ENCODE measurements at places on chromosomes 12 and 14.

GRCh38 chr12:114688256-114688845 lies 4.4 kb upstream of the TBX3 start:
- DNase-seq: no peak

- peak; percentile 21 for DNase-seq
Measured at GRCh38 chr12:57416039-57416996, 14.5 kb downstream of the R3HDM2 start.

DNA sequence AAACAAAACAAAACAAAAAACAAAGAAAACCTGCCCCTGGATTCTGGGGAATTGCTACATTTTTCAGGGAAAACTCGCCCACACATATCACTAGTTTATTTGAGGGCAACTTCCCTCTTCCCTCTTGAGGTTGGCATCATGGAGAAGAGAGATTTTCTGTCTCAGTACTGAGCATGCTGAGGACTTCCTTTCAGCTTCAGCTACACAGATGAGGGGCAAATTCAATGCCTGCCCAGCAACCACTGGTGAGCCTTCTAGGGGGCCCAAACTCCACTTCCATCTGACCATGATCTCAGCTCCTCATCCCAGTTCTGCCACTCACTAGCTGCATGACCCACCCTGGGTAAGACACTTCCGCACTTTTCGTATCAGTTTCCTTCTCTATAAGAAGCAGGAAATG lies 63.1 kb upstream of the SCN8A start:
- no peak for DNase-seq

GRCh38 chr14:32939254-32940065 lies 781 bp downstream of the NPAS3 start:
- peak; percentile 36 for DNase-seq

- DNase-seq: no peak
Measured at GRCh38 chr14:53601409-53601808, 355.2 kb downstream of the BMP4 start.

- no peak for DNase-seq
Measured at GRCh38 chr14:105877645-105878044, 351.3 kb downstream of the TMEM121 start.

- DNase-seq: no peak
Measured at GRCh38 chr14:103385929-103386712, 906 bp downstream of the MARK3 start.

- DNase-seq: no peak
Measured at GRCh38 chr12:102294568-102294967, 96.9 kb upstream of the PMCH start.

DNA sequence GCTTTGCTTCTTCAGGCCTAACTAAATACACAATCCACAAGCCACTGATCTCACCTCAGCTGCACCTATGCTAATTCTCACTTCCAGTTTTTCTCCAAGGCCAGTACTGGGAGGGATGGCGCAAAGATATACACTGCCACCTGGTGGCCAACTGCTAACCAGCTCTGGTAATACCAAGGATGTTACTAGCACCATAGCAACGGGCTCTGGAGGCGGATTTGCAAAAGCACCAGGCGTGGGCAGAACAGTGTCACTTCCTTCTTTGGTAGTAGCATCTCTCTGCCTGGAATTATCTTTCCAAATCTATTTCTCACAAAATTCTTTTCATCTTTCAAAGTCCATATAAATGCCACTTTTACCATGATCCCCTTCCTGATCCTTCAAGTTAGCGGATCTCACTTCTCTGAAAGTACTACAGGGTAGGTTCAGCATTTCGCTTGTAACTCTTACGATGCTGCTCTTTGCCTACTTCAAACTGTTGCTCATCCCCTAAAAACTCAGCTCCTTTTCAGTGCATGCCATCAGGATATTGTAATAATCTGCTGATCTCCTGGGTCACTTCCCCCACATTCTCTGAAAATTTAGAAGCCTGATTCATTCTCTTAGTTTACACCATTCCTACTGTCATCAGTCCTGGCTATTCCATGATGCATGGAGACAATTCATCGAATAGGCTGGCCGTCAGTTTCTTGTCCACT lies 37.1 kb upstream of the FOXJ2 start:
- DNase-seq: peak; percentile 84

GRCh38 chr12:115598871-115599811 lies 678.4 kb downstream of the MED13L start:
- DNase-seq: no peak

DNA sequence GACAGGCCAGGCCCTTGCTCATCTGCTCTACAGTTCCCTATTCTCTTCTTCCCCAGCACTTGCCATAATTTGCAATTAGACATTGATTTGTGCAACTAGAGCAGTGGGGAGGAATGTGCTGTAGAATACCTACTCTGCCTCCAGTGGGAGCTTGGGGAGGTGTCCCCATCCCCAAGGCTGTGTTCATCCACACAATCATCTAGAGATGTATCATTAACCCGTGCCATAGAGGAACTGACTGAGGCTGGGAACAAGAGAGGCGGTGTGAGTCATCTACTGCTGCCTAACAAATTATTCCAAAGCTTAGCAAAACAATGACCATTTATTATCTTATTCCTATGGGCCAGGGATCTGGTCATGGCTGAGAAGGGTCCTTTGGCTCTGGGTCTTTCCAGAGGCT lies 5.1 kb upstream of the OTUB2 start:
- DNase-seq: no peak

- no peak for DNase-seq
Measured at GRCh38 chr12:93156086-93156716, 221.5 kb upstream of the NUDT4 start.

GRCh38 chr12:59452259-59452658 lies 143.6 kb upstream of the SLC16A7 start:
- DNase-seq: peak; percentile 71

- DNase-seq: no peak
Measured at GRCh38 chr12:94798113-94798512, 147.8 kb upstream of the TMCC3 start.

GRCh38 chr14:101844219-101844618 lies 82.7 kb downstream of the PPP2R5C start:
- DNase-seq: no peak

DNA sequence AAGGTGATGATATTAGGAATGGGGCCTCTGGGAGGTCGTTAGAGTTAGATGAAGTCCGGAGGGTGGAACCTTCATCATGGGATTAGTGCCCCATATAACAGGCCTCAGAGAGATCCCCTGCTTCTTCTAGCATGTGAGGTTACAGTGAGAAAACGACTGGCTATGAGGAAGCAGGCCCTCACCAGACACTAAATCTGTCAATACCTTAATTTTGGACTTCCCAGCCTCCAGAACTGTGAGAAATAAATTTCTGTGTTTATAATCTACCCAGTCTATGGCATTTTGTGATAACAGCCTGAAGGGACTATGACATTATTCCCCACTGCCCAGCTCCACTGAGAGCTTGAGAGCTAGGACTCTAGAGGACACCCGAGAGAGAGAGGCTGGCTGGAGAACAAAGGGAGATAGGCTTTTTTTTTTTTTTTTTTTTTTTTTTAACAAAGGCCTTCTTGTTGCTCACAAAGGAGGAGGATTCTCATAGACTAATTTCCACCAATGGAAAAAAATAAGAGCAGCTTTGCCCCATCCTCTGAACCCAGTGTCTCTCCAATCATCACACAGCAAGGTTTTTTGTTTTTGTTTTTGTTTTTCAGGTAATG lies 87.8 kb upstream of the EEA1 start:
- no peak for DNase-seq

- DNase-seq: no peak
Measured at GRCh38 chr12:52681526-52682380, 1.5 kb upstream of the KRT1 start.

DNA sequence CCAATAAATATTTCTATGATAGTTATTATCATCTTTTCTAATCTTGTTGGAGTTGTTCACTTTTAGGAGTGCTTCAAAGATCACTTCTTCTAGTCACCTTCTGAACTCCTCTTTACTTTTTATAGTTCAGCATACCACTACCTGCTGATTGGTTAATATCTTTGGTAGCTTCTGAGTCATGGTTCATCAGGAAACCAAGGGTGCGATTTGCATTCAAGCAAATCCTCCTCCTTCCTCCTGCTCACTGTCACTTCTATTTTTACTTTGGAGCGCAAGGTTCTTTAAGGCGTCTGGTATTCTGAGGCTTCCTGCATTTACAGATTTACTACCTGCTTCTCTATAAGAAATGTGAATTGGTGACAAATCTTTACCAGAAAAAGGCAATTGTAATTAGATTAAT lies 24.0 kb downstream of the SYT1 start:
- DNase-seq: no peak

DNA sequence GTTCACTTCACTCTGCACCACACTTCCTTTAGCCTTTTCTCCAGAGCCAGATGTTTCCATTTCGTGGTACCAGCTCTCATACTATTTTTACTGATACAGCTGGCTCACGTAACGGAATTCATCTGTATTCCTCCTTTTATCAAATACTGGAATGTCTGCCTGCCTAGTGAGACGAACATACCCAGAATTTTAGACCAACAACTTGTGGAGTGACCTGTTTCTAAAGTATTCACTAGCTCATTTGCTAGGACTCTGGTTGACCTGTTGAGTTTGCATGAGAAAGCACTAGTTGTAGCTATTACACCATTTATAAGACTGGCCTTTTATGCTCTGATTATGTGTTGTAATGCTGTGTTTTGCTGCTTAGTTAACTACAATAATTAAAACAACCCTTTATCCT lies 22.6 kb downstream of the KCNA5 start:
- no peak for DNase-seq

- no peak for DNase-seq
Measured at GRCh38 chr14:55388160-55388559, 23.5 kb downstream of the ATG14 start.

DNA sequence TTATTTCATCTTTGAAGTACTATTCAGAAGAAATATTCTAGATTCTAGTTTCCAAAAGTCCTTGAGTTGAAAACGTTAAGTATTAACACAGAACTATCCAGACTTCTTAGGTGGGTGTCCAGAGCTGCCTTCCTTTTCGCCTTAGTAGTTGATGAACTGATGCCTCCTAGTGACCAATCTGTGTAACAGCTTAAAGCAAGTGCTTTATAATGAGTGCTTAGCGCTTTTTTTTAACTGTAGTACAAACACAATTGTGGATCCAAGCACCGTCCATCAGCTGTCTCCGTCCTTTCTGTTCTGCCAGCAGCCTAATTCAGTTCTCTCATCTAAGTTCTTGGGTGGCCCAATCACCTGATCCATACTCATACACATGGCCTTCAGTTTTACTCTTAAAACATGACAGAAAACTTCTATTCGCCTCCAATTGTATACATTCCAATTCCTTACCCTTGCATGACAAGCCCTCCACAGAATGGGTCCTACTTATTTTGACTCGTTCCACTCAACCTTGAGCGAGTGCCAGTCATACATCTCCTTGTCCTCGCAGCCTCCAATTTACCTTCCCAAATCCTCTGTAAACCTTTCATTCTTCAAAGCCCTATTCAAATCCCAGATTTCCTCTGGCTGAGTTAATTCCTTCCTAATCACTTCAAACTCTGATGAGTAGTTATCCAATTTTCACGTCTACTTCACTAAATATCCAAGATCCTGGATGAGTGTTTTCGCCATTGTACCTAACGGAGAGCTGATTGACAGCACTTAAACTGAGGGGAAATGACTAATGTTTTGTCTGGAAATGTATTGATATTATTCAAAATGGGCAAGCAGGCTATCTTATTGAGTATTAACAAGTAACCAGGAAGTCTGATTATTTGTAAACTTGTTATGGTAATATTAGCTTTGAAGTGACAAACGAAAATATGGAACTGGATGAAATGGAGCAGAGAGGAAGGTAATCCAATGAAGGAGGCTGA lies 5.8 kb upstream of the PHLDA1 start:
- no peak for DNase-seq
